ENCODE measurements at places on chromosomes 7 and 10.
A peak's percentile ranks its signal among the peaks of the same experiment; 100 is the strongest.

DNA sequence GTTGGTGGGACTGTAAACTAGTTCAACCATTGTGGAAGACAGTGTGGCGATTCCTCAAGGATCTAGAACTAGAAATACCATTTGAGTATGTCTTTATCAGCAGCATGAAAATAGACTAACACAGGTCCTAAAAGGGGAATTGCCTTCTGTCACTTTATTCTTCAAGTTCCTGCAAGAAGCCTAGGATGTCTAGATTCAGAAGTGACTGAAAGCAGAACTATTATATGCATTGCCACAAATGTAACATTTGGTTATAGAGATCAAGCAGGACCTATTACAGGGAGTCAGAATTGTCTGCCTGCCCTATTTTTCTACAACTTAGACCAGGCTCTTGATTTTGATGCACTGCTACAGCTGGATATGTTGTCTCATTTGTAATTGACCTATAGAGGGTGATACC lies 364.7 kb downstream of the SORCS1 start:
- DNase-seq, result no peak

- no peak for DNase-seq
Observed at GRCh38 chr10:7082967-7083366, 327.9 kb downstream of the SFMBT2 start.

GRCh38 chr7:81768951-81769778 lies 682 bp downstream of the HGF start:
- no peak for DNase-seq

- no peak for DNase-seq
Observed at GRCh38 chr7:132569884-132570614, 6.2 kb downstream of the PLXNA4 start.

- peak; percentile 23 for DNase-seq
Observed at GRCh38 chr7:55569797-55570196, 2.5 kb downstream of the VOPP1 start.

GRCh38 chr7:130365511-130366441 lies 14.5 kb upstream of the CPA1 start:
- DNase-seq, result no peak

DNA sequence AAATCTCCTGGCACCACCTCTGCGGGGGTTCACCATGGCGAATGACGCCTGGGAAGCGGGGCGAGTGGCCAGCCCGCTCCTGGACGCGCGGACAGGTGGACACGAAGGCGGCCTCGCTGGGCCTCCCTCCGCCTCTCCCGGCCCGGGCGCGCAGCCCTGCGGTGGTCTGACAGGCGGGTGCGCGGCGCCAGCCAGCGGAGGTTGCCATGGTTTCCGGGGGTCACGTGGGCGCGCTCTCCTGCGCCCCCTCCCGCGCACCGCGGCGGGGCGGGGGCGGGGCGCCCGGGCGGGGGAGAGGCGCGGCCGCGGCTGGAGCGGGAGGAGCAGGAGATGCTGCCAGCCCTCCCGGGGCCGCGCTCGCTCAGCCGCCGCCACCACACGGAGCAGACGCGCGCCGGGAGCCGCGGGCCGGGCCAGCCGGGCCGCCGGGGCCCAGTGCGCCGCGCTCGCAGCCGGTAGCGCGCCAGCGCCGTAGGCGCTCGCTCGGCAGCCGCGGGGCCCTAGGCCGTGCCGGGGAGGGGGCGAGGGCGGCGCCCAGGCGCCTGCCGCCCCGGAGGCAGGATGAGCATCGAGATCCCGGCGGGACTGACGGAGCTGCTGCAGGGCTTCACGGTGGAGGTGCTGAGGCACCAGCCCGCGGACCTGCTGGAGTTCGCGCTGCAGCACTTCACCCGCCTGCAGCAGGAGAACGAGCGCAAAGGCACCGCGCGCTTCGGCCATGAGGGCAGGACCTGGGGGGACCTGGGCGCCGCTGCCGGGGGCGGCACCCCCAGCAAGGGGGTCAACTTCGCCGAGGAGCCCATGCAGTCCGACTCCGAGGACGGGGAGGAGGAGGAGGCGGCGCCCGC lies at the start of gene PRKAR2B:
TSS of gene PRKAR2B (plus strand) at position 359 of the 848 bp plus-strand sequence. CDS start at position 562, 203 bp downstream.
- peak; percentile 63 for DNase-seq

GRCh38 chr10:64397125-64397524 lies 875.9 kb downstream of the REEP3 start:
- DNase-seq, result no peak

DNA sequence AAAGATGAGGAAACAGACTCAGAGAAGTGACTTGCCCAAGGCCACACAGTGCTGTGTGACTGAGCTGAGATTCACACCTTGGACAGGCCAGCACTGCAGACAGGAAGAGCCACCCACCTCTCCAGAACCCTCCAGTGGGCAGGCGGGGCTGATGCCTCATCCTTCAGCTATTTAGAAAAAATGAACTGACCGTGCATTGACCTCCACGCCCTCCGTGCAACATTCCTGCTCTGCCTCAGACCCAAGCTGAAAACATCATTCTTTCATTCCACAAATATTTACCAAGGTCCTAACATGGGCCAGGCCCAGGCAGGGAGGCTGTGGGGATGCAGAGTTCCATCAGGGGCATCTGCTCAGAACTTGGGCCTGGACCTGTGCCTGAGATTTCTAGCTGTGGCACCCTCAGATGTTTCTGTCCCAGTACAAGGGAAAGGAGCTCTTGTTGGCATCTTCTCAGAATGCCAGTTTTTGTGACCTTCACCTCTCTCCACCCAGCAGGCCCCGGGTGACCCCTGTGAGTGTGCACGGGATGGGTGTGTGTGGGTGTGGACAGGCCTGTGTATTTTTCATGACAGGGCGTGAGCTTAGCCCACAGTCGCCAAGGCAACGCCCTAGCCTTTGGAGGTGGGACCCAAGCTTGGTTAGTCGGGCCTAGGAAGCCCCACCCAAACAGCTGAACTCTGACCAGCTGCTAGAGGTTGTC lies 6.5 kb downstream of the VSIR start:
- no peak for DNase-seq

GRCh38 chr7:128672927-128673517 lies 930 bp downstream of the GARIN1A start:
- DNase-seq, result no peak

DNA sequence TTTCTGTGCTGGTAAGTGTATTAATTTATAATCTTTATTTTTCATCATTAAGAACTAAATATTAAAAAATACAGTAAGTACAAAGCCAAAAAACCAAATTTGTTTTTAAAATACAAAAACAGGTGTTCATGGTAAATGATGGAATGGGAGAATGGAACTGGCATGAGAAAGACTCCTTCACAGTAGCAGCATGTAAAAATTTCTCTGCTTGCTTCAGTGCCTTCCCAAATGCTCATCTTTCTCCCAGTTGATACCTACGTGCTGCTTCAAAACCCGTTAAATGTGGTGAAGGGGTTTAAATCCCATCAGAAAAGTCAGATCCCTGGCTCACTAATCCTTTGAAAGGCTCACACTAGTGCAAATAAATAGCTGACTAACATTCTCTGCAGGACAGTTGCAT lies 4.2 kb downstream of the RNF133 start:
- no peak for DNase-seq

- DNase-seq, result no peak
Observed at GRCh38 chr7:139767561-139767982, 10.2 kb downstream of the HIPK2 start.

- no peak for DNase-seq
Observed at GRCh38 chr7:92645114-92646061, 55.2 kb upstream of the FAM133B start.

GRCh38 chr10:98055841-98056516 lies 25.6 kb upstream of the CRTAC1 start:
- no peak for DNase-seq

GRCh38 chr7:98051118-98051744 lies 55.4 kb upstream of the LMTK2 start:
- peak; percentile 12 for DNase-seq

DNA sequence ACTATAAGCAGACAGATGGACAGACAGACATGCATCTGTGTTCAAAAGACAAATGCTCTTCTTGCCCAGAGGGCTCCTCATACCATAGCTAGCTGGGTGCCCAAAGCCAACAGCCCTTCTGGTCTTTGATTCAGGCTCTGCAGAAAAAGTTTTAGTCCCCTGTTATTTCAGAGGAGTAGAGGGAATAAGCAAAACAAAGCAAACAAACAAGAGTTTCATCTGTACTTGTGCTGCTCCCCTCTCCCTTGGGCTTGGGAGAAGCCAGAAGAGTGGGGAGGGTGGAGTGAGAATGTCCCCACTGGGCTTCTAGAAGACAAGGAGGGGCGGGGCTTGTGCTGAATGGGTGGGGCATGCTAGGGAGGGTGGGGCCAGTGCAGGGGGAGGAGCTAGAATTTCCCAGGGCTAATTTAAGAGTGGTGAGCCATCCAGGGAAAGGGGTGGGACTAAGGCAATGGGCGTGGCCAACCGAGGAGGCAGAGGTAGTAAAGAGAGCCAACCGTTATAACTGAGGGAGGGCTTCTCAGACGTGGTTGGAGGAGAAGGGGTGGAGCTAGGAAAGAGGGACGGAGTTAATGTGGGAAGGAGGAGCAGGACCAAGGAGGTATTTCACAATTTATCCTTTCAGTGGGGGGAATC lies 101.2 kb upstream of the MGMT start:
- DNase-seq, result no peak

GRCh38 chr10:29689001-29689400 lies 54.2 kb upstream of the SVIL start:
- no peak for DNase-seq

- no peak for DNase-seq
Observed at GRCh38 chr7:131625817-131626372, 69.5 kb upstream of the PODXL start.

DNA sequence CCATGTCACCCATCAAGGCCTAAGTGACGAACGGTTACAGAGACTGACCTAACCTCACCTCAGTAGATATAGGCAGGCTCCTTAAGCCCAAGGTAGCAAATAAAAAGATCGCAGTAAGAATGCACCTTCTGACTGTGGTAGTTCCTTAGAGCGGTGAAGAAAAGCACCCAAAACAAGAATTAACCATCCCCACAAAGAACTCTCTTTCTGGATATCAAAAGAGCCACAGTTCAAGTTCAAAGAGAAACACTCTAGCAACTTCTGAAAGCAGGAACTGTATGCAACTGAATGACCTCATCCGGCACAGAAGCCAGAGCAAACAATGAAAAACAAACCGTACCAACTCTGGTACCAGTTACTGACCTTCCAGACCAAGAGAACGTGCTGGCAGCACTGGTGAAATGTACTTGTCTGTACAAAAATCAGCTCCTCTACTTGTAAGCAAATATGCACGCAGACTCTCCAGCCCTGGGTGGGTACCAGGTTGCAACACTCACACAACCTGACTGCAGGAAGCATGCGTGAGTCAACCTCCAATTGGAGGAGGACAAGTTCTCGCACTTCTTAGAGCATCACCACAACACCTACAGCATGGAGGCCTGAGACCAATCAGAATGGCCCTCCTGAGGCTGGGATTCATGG lies 202.7 kb downstream of the FAM107B start:
- peak; percentile 25 for DNase-seq

- DNase-seq, result no peak
Observed at GRCh38 chr7:123643495-123644441, 11.9 kb upstream of the LMOD2 start.

- no peak for DNase-seq
Observed at GRCh38 chr10:130871406-130871805, 440.1 kb downstream of the TCERG1L start.

- no peak for DNase-seq
Observed at GRCh38 chr10:47276576-47277351, 23.2 kb upstream of the GDF10 start.

- no peak for DNase-seq
Observed at GRCh38 chr10:60253484-60253883, 136.2 kb downstream of the ANK3 start.

DNA sequence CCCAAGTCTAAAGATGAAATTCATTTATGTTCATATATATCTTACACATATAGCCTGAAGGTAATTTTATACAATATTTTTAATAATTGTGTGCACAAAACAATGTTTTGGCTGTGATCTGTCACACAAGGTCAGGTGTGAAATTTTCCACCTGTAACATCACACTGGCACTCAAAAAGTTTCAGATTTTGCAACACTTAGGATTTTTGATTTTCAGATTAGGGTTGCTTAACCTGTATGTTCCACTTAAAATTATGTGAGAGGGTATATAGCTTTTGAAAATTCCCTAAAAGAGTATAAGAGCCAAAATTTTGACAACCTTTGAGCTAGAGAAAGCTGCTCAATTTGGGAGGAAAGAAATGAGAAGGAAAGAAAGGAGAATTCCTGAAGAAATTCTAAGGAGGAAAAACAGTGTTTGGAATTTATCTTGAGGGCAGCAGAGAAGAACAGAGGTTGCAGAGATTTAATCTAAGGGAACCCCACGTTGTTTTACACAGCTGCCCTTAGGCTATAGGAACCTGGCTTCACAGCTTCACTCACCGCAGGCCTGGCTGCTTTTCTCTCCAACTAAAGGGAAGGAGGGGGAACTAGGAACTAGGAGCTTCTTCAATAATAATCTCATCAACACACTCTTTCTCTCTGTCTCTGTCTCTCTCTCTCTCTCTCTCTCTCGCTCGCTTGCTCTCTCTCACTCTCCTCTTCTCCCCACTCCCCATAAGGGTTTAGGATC lies 8.5 kb downstream of the VOPP1 start:
- DNase-seq, result no peak

- DNase-seq, result no peak
Observed at GRCh38 chr7:99123571-99124033, 20.3 kb downstream of the SMURF1 start.

GRCh38 chr7:42700406-42701327 lies 211.2 kb downstream of the C7orf25 start:
- DNase-seq, result no peak

- no peak for DNase-seq
Observed at GRCh38 chr7:156603629-156604028, 36.9 kb upstream of the RNF32 start.

- no peak for DNase-seq
Observed at GRCh38 chr7:136183981-136184380, 206.8 kb upstream of the MTPN start.

DNA sequence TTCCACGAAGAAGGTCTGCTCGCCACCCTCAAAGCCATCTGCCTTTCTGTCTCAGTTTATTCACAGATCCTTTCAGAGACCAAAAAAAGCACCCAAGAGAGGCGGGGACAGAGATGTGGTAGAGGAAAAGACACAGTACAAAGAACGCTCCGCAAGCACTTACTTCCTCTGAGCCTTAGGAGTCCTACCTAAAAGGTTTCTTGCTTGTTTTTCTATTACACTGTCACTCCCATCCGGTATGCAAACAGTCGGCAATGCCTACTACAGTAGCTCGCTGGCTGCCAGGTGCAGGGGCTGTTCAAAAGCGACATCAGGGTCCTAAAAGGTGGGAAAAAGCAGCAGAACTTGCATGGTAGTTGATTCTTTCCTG lies 816 bp downstream of the TECPR1 start:
- no peak for DNase-seq

DNA sequence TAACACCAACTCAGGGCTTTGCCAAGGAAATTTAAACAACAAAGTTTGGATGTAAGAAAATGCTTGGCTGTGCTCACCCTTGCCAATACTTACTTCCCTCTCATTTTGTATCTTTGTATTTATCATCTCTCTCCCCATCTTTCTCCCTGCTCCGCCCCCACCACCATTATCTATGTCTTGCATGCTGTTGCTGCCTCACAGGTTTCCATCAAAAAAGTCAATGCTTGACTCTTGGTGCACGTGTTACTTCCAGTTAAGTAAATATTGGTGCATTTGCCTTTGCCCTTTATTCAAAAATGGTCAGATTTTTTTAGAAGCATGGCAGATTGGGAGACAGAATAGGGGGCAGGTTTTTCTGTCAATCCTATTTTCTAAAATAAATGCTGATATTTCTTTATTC lies 626.0 kb downstream of the ACTR3B start:
- DNase-seq, result no peak

GRCh38 chr7:158815800-158816128 lies 13.5 kb downstream of the ESYT2 start:
- DNase-seq, result no peak

Measured in activated T-helper 1 cell treated with anti-CD3 and anti-CD28 coated beads, Interleukin-2, amount 50 U/mL, for 16 hours (primary cell).